ENCODE measurements at places on chromosomes 16 and 17.
A peak's percentile ranks its signal among the peaks of the same experiment; 100 is the strongest.

DNA sequence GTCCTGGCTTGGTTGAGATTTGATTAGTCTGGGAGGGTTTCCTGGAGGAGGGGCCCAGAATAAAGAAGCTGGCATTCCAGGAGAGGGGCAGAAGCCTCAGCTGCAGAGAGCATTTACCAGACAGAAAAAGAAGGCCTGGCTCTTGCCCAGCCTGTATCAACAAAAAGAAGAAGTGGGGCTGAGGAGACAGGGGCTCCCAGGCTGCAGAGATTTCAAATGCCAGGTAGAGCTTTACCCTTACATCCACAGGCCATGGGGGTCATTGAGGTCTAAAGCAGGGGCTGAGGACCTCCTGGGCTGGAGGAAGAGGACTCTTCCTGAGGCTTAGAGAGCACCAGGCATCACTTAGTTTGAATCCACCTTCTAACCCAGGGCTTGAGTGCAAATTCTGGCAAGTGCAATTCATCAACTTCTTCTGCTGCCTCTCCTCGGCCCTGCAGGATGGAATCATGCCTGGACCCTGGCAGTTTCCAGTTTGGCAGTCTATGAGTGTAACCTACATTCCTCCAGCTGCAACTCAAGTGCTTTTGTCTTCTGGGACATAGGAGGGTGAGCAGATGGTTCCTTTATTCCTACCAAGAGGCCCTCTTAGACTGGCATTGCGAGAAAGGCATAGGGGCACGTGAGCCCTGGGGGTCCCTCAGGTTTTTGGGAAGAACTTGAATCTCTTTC lies 15.3 kb downstream of the CA7 start:
- no peak overlapping the region for H3K4me3 ChIP-seq
- no peak overlapping the region for H3K27ac ChIP-seq
- no peak for DNase-seq
- no peaks in the 10 kb centered on the region for H3K4me1 ChIP-seq

DNA sequence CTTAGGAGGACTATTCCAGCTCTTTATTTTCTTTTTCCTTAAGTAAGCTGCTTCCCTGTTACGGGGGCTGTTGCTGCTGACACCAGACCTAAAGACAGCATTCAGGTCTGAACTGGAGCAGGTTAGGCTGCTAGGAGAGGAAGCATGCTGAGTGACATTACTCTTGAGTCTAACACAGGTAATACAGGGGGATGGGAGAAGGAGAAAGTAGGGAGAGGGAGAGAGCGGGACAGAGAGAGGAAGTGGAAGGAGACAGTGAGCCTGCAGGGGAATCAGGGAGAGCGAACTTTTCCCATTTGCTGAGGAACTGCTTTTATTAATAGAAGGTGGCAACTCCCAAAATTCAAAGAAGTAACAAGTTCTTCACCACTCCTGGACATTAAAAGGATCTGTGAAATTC lies 130.9 kb downstream of the PARN start:
- H3K27me3 ChIP-seq = no peaks in the 10 kb centered on the region
- H3K27ac ChIP-seq = peak overlapping the region; percentile 62
- H3K4me1 ChIP-seq = peaks cover 28% of the 10 kb centered on the region
- H3K4me3 ChIP-seq = no peak overlapping the region

DNA sequence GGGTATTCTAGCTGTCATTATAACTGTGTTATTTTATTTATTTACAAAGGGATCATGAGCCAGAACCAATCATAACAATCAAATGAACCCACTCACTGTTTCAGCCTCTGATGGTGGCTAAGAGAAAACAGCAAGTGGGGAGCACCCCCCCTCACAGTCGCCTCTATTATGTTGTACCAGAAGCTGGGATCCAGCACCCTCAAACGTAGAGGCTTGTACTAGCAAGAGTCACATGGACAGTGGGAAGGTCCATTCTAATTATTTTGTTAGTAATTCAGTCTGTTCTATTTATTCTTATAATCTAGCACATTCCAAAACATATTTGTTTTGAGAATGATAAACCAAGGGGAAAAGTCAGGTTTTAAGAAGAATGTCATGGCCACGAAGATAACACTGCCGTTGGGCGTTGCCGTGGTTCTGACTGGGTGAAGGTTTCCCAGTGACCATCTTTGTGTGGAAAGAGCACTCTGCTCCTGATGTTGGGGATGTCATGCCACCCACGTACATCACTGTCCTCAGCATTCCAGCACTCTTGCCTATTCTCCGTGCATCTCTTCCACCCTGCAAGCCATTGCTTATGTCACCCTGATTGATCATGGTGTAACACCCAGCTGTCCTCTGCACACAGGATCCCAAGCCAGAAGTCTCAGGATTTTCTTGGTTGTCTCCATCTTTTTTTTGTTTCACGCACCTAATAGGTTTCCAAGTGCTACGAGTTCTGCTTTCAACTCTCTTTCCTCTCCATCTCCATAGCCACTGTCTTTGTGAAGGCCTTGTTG lies 205.8 kb downstream of the PRKCA start:
- H3K4me1 ChIP-seq = peaks cover 11% of the 10 kb centered on the region
- H3K27me3 ChIP-seq = no peaks in the 10 kb centered on the region
- H3K4me3 ChIP-seq = no peak overlapping the region

GRCh38 chr17:77437747-77438146 lies 297.0 kb downstream of the SEC14L1 start:
- no peaks in the 10 kb centered on the region for H3K27me3 ChIP-seq
- H3K27ac ChIP-seq = peak overlapping the region; percentile 99
- DNase-seq = no peak
- peaks cover 22% of the 10 kb centered on the region for H3K36me3 ChIP-seq

DNA sequence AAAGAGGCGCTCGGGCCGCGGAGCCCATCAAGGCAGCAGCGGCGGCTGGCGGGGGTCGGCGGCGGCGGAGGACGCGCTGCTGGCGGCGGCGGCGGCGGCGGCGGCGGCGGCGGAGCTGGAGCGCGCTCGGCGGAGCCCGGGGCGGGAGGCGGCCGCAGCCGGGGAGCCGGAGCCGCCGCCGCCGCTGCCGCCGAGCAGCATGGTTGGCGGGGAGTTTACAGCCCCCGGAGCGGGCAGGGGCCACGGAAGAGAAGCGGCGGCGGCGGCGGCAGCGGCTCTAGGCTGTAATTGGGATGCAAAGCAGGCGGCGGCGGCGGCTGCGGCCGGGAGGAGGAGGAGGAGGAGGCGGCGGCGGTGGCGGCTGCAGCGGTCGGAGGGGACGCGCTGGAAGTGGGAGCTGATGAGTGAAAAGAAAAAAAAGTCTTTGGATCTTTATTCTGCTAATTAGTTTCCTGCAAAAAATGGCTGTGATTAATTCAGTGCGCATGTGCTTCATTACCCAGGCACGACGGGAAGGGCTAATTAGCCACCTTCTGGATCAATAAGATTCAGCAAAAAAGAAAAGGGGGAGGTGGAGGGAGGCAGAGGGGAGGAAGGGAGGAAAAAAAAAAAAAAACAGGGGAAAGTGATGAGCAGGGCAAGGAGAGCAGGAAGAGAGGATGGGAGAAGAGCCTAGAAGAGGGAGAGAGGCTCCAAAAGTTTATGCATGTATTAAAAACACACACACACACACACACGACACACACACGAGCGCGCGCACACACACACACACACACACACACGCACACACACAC lies 10.9 kb upstream of the ZFHX3 start:
- peak overlapping the region; percentile 82 for H3K4me3 ChIP-seq
- H3K27me3 ChIP-seq = peaks cover 48% of the 10 kb centered on the region
- no peak for DNase-seq
- H3K4me1 ChIP-seq = peaks cover 14% of the 10 kb centered on the region

- H3K4me1 ChIP-seq = peaks cover 39% of the 10 kb centered on the region
- no peak for DNase-seq
- H3K27me3 ChIP-seq = no peaks in the 10 kb centered on the region
- peaks cover 35% of the 10 kb centered on the region for H3K36me3 ChIP-seq
- peak overlapping the region; percentile 36 for H3K27ac ChIP-seq
Observed at GRCh38 chr17:14310605-14311004, 9.7 kb downstream of the HS3ST3B1 start.

- no peak overlapping the region for H3K27ac ChIP-seq
- H3K4me3 ChIP-seq = no peak overlapping the region
- no peaks in the 10 kb centered on the region for H3K27me3 ChIP-seq
- no peaks in the 10 kb centered on the region for H3K4me1 ChIP-seq
- no peak for DNase-seq
Observed at GRCh38 chr17:37231887-37232286, 143.9 kb upstream of the C17orf78 start.

GRCh38 chr17:61400066-61400716 lies 548 bp downstream of the TBX2 start:
- peaks cover 22% of the 10 kb centered on the region for H3K36me3 ChIP-seq
- H3K27me3 ChIP-seq = peaks cover 67% of the 10 kb centered on the region
- peaks cover 35% of the 10 kb centered on the region for H3K4me1 ChIP-seq

- no peaks in the 10 kb centered on the region for H3K4me1 ChIP-seq
- no peaks in the 10 kb centered on the region for H3K27me3 ChIP-seq
- DNase-seq = no peak
- peaks cover 9% of the 10 kb centered on the region for H3K36me3 ChIP-seq
- H3K4me3 ChIP-seq = no peak overlapping the region
Observed at GRCh38 chr17:62706598-62707424, 79.3 kb downstream of the MRC2 start.

DNA sequence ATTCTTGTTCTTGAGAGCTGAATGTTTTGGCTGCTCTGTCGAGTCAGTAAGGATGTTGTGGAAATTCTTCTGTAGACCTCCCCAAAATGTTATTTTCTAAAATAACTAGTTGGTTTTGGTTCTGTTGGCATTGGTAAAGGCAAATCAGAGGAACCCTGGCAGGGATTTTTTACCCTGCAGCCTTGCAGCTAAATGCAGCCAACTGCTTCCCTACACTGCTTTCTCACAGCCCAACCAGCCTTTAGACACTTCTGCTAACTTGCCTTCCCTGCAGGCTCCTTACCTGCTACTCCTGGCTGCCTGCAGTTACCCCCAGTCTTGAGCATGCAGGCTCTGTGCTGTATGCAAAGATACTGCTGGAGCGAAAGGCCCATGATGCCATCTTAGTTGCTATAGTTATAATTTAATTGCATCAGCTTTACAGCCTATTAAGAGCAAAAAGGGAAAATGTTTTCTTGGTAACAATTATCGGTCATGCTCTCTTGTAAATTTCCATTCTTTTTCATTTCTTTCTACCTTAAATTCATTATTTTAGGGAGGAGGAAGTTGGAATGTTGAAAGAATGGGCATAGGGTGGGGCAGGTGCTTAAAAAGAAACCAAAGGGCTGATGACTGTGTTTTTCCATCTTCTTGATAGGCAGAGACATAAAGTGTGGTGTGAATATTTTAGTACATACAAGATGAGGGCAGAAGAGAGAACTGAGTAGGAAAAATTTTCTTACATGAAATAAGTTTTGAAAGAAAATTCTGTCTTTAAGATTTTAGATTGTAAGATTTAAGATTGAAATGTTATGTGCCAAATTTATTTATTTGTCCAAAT lies 20.0 kb downstream of the NUP93 start:
- peaks cover 9% of the 10 kb centered on the region for H3K4me1 ChIP-seq
- no peaks in the 10 kb centered on the region for H3K27me3 ChIP-seq
- H3K27ac ChIP-seq = peak overlapping the region; percentile 38
- peaks cover 13% of the 10 kb centered on the region for H3K36me3 ChIP-seq
